Stimulated activated CD4-positive, alpha-beta T cell treated with anti-CD3 and anti-CD28 coated beads, Interleukin-2, amount 100 ng/mL, for 4 hours (primary cell): ENCODE measurements at places on chromosomes 4 and X.

GRCh38 chr4:108372681-108373080 is 203.9 kb upstream of the LEF1 start:
- peak; percentile 2 for DNase-seq

DNA sequence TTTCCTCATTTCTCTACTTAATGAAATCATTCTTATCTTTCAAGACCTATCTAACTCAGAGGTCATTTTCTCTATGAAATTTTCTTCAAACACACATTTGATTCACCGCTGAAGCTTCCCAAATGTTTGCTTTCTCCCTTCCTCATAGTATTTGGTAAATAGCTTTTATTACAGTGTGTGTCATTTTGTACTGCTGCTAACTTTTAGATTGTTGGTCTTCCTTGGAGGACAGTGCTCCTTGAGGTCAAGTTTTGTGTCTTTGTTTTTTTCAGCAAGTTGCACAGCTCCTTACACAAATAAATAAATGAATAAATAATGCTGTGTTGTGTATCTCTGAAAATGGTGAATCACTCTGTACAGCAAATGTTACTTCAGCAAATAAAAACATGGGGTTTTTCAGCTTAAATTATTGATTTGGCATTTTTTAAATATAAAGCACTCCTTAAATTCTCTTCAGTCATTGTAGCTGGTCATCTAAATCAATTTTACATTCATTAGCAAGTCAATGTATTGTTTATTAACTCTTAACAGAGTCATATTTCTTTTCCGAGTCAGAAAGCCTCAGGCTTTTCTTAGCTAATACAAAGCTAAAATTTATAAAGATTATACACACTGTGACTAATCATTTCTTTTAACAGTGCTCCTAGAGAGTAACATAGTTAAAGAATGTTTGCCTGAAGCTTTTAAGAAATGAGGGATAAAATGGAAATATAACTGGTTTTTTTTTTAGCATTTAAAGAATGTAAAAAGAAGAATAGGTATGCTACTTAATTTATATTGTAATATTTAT is 30.1 kb upstream of the MAD2L1 start:
- DNase-seq: no peak

DNA sequence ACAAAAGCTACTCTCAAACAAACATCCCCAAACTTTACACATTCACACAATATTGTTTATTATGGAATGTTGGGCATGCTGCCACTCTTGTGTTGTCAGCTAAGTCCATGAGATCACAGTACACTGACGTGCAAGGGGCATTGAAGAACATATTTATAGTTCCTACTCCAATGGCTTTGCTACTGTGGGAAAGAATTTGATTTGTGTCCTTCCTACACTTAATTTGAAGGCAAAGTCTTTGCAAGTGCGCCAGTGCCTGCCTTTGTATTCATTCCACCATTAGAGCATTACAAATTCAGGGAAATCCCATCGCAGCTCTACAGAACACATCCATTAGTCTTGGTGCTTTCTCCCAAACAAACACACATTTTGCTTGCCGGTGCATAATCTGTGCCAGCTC is 45.4 kb upstream of the FTHL17 start:
- no peak for DNase-seq

GRCh38 chr4:72405417-72405816 is 163.6 kb downstream of the ADAMTS3 start:
- DNase-seq: no peak

DNA sequence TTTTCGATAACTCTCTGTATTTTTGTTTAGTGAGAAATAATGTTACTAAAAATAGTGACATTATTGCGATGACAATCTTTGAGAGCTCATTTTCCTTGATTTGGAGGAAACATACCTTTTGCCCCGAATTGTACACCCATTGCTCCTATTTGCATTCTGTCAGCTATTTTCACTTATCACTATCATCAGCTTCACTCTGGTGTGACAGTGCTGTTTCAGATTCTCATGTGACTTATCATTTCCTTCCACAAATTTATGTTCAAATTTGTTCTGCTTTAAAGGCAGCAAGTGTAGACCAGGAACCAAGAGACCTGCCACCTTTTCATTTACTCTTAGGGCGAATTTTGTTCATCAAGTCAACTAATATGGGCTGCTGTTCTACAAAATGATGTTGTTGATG is 179.4 kb downstream of the RBM46 start:
- DNase-seq: no peak

- no peak for DNase-seq
These were observed 100.8 kb upstream of the USP38 start for GRCh38 chr4:143083756-143084472.

GRCh38 chr4:28241021-28241420 is 1380.4 kb downstream of the STIM2 start:
- DNase-seq: no peak

DNA sequence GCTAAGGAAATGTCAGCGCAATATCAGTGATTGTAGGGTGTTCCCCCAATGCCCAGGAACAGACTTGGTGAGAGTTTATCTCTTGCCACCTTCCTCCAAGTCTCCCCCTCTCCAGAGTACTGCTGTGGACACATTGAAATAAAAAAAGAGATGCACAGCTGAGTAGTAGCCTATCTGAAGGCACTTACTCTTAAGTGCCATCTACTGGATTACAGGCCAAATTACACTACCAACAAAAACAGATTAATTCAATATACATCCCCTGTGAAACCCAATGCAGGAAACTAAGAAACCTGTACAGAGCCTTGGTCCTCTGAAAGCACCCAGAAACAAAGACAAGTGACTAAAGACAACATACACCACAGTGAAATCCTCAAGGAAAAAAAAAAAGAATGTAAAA is 460.3 kb downstream of the ZIC3 start:
- DNase-seq: no peak

GRCh38 chrX:29067351-29067750 is 480.1 kb downstream of the IL1RAPL1 start:
- no peak for DNase-seq
